Activated CD8-positive, alpha-beta memory T cell treated with anti-CD3 and anti-CD28 coated beads, Interleukin-2, amount 50 U/mL, for 4 hours (primary cell): ENCODE measurements at places on chromosomes 5 and 9.

GRCh38 chr5:19531374-19531952 is 456.5 kb downstream of the CDH18 start:
- no peak for DNase-seq

- no peak for DNase-seq
Observed at GRCh38 chr5:153711755-153712154, 221.3 kb downstream of the GRIA1 start.

GRCh38 chr5:31844622-31845345 is 205.9 kb downstream of the PDZD2 start:
- no peak for DNase-seq

DNA sequence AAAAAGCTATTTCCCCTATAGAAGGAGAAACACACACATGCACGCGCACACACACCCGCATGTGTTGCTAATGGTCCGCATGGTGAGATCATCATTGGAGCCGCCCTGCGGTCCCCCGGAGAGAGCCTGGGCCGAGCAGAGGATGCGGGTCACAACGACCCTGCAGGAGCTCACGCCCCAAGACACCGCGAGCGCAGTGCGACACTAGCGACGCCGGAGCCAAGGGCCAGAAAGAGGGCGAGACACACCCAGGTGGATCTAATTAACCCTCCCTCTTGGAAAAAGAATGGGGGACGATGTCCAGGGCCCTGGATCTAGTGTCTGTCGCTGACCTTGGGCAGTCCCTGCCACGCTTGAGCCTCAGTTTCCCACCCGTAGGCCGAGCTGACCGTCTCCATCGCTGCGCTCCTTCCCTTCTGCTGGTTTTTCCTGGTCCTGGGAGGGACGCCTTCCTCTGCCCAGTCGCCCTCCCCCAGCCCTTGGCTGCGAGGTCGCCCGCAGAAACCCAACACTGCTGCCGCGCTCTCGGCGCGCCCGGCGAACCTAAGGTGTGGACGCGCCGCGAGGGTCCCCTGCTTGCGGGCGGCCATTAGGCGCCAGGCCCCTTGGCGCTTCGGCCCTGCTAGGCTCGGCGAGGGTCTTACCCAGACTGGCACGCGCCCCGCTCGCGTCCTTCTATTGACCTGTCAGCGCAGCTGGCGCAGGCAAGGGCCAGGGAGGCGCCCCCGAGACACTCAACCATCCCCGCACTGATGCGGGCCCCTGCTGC is 47.5 kb upstream of the RNF20 start:
- DNase-seq: no peak
